ENCODE measurements at places on chromosomes 16 and 17.

DNA sequence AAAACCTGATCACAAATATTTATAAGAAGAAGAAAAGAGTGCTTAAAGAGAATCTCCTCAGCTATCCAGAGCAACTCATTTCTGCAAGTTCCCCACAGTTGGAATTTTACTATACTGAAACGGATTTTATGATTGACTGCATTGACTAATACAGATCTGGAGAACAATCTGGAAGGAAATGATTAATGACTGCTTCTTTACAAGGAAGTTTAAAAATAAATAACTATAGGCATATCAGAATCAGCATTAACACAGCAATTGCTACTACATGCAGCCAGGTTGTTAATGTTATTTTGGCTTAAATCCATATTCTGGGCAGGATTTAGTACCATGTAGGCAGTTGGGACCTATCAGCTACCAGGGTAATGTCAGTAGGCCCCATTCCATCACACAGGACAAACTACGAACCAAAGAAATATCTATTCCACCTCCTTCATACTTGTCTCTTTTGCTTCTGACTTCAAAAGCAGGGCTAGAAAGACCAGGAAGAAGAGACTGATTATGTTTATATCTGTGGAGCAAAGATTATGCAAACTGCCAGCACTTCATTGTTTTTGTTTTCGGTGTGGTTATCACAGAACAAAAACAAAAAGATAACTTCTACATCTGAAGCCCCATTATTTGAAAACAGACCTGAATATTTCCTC, 3.9 kb downstream of the SKAP1 start:
- no peak for DNase-seq

DNA sequence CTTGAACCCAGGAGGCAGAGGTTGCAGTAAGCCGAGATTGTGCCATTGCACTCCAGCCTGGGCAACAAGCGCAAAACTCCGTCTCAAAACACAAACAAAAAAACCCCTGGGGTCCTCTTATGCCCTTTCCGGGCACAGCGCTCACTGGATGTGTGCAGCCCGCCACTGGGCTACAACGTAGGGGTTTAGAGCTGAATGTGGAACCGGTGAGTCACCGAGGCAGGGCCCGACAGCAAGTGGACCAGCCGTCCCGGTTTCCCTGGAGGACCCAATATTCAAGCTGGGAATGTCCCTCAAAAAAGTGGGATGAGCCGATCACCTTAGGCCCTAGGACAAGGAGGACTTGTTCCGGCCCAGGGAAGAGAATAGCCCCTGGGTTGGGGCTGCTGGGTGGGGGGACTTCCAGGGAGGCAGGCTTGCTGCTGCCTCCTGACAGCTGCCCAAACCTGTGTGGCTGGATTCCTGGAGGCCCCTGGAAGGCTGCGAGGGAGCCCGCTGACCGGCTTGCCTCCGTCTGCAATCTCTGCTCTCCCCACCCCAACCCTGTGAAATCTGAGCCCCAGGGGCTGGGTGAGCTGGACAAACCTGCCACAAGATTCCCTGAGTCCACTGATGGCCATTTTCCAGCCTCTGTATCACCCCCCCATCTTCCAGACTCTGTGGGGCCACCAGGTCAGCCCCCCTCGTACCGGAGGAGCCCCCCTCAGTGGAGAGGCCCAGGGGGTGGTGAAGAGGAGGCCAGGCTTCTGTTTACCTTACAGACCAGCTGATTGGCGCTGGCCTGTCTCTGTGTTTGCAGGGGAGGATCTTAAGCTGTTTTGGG, 2.9 kb upstream of the CLDN9 start:
- no peak for DNase-seq

- DNase-seq: no peak
These were observed 59.8 kb downstream of the BANP start for GRCh38 chr16:88010968-88011483.

GRCh38 chr17:78781104-78781892, 775 bp downstream of the CYTH1 start:
- DNase-seq: peak; percentile 60

GRCh38 chr16:57526498-57526897, 9.9 kb downstream of the CCDC102A start:
- DNase-seq: no peak

GRCh38 chr16:16868727-16869126, 489.8 kb downstream of the NPIPA7 start:
- DNase-seq: no peak

- no peak for DNase-seq
These were observed 29.7 kb downstream of the MGRN1 start for GRCh38 chr16:4654011-4654963.

- no peak for DNase-seq
These were observed 6.7 kb upstream of the MT4 start for GRCh38 chr16:56558024-56558747.

GRCh38 chr17:1996800-1997288, 28.3 kb downstream of the RTN4RL1 start:
- no peak for DNase-seq

DNA sequence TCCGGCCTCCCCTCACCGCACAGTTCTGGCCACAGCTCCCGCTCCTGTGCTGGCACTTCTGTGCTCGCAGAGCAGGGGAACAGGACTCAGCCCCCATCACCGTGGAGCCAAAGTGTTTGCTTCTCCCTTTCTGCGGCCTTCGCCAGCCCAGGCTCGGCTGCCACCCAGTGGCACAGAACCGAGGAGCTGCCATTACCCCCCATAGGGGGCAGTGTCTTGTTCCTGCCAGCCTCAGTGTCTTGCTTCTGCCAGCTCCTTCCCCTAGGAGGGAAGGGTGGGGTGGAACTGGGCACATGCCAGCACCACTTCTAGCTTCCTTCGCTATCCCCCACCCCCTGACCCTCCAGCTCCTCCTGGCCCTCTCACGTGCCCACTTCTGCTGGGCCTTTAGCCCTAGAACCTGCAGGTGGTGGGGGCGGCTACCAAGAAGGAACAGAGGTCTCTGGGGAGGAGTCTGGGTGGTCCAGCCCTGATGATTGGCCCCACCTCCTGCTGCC, 645 bp upstream of the ELMO3 start:
- no peak for DNase-seq

GRCh38 chr17:82865774-82866395, 26.1 kb upstream of the ZNF750 start:
- DNase-seq: no peak

- DNase-seq: no peak
These were observed at the start of gene TEKT5 for GRCh38 chr16:10694830-10695229. TSS of gene TEKT5 (minus strand) at chr16:10694930. CDS start at chr16:10694873, 57 bp downstream.

- no peak for DNase-seq
These were observed 49.1 kb upstream of the PMFBP1 start for GRCh38 chr16:72220875-72221629.

DNA sequence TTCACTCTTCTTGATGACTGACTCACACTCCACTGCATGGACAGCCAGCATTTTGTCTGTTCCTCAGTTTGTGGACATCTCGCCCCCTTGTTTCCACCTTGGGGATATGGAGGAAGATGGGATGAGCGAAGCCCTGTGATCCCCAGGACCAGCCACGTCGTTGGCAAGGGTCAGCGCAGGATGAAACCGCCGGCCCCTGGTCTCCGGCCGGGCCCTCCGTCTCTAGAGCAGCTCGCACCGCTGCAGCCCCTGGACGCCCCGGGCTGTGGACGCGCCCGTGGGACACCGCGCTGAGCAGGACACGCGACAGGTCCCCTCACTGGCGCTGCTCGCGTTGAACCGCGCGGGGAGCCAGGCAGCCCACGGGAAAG, 604 bp upstream of the ZC3H18 start:
- no peak for DNase-seq

- no peak for DNase-seq
These were observed 58.3 kb downstream of the SRCIN1 start for GRCh38 chr17:38547444-38547843.

GRCh38 chr17:7039832-7040231, 4.0 kb downstream of the SLC16A13 start:
- DNase-seq: no peak

DNA sequence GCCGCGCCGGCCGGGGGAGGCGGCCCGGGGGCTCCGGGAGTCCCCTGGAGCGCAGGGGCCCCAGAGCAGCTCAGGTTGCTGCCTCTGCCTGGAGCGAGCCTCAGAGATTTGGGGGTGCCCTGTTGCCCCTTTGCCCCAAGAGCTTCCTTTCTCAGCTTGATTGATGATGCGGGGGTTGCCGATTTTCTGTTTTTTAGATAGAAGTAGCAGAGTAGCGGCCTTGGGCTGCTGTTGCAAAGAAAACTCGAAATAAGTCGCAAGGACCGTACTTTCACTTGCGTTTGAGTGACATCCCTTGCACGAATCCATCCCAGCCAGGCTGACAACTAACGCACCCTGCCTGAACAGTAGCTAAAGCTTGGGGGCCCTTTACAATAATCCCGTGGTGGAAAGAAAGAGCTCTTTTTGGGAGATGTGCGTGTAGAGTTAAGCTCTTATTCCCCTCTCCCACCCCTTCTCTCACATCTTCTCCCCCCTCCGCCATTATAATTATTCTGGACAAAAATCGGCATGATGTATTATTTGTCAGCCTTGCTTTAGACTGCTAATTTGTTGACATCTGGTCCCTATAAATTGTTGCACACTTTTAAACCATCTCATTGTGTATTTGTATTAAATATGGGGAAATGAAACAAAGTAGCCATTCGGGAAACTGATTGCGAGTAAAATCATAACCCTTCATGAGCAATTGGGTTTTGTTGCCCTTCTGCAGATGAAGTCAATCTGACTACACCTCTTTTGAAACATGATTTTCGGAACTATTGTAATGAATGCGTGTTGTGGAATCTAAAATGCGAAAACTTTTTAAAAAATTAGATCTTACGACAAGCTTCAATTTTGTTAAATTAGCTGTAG, 873 bp downstream of the USP10 start:
- peak; percentile 24 for DNase-seq

- no peak for DNase-seq
These were observed 37.2 kb downstream of the ITGAE start for GRCh38 chr17:3763777-3764170.

DNA sequence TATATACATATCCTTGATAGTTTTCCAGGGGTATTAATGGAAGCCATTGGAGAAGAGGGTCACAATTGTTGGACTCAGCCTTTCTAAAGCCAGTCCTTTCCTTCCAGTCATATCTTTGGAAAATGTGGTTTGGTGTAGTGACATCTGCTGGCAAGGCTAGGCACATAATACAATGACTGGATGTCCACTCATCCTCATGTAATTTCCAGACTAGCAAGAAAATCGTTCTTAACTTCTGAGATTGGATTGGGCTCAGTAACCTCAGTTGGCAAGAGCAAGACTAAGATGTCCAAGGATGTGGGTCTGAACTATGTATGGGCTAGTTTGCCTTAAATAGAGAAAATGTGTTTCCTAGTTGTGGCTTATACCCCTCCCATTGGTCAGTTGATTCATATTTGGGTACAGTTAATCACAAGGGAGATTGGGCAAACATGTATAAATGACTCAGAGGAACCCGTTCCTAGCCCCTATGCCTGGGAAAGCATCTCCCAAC, 8.7 kb upstream of the KAT7 start:
- no peak for DNase-seq

DNA sequence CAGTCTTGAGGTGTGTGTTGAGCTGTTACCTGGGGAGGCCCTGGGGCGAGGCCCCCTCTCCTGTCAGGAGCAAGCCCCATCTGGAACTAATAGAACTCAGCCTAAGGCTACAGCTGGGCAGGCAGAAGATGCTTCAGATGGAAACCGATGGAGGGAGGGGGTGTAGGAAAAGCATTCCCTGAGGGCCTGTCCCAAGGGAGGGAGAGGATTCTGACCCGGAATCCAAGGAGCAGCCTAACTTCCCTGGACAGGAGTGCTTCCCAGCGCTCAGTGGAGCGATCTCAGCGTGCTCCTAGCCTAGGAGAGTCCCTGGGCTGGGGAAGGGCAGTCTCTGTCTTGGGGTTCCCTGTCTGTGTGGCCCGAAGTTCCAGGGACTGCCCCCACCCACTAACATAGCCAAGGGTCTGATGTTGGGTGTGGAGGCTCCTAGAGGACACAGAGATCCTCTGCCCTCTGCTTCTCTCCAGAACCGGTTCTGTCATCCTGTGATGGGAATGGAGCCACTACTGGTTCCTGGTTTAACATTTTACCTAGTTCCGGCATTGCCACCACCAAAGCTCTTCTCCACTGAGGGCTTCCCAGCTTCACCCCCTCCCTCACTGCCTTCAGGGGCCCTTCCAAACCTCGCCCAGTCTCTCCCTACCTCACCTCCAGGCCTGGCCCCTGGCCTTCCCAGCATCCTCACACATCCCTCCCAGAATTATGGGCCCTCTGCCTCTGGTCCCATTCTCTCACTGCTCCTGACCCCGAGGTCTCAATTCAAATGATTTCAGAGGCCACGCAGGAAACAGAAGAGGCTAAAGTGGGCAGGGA, 58.7 kb downstream of the RTN4RL1 start:
- no peak for DNase-seq

DNA sequence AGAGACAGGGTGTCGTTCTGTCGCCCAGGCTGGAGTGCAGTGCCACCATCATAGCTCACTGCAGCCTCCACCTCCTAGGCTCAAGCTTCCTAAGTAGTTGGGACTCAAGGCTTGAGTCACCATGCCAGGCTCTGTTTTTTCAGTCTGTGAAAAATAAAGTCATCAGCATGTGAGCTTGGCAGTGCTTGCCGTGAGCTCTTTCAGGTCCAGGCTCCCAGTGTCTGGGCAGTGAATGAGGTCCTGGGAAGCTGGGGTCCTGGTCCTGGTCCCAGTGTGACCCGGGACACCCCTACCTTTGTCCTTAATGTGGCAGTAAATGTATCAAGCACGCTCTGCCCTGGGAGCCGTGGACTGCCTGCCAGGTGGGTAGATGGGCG, 22.9 kb upstream of the RPL13 start:
- DNase-seq: no peak

DNA sequence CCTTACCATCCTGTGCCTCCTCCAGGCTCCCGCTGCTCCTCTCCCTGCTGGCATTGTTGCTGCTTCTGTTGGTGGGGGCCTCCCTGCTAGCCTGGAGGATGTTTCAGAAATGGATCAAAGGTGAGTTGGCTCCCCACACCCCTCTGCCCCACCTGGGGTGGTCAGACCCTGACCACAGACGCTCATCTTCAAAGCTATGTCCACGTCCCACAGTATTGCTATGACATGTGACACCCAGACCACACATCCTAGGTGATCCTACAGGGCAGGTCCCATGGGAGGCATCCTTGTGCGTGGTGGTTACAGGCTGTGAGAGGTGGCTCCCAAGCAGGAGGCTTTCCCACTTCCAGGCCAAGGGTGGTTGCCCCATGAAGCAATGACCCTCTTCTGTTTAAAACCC, 11.0 kb downstream of the CD300A start:
- no peak for DNase-seq

DNA sequence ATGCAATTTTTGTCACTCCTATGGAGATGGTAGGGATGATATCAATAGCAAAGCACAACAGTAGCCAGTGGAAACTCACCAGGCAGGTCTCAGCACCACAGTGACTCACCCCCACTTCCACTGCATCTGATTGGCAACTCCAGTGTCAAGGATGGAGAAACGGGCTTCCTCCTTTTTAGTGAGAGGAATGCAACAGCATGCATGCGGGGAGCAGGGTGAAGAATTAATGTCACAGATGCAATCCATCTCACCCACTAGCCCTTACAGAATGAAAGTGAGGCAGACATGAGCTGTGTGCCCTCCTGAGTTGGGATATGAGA, 467.0 kb upstream of the C16orf82 start:
- DNase-seq: no peak

DNA sequence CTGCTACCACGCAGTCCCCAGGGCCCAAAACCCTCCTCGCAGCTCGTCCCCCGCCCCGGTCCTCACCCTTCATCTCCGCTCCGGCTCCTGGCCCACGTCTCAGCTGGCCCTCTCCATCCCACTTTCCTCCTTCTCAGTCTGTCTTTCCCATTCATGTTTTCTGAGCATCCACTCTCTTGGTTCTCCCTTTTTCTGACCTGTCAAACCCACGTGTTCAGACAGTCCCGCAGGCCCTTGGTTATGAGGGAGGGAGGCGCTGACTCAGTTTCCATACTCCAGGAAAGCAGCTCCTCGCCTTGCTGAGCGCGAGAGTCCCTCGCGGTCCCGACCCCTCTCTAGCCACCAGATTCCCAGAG, 392 bp upstream of the HID1 start:
- no peak for DNase-seq

All from activated CD4-positive, alpha-beta T cell treated with anti-CD3 and anti-CD28 coated beads, Interleukin-2, amount 50 U/mL, for 48 hours (primary cell).